Stimulated activated CD4-positive, alpha-beta T cell treated with anti-CD3 and anti-CD28 coated beads, TNF-alpha, amount 100 ng/mL, for 4 hours (primary cell): ENCODE measurements at places on chromosomes 3 and 15.

DNA sequence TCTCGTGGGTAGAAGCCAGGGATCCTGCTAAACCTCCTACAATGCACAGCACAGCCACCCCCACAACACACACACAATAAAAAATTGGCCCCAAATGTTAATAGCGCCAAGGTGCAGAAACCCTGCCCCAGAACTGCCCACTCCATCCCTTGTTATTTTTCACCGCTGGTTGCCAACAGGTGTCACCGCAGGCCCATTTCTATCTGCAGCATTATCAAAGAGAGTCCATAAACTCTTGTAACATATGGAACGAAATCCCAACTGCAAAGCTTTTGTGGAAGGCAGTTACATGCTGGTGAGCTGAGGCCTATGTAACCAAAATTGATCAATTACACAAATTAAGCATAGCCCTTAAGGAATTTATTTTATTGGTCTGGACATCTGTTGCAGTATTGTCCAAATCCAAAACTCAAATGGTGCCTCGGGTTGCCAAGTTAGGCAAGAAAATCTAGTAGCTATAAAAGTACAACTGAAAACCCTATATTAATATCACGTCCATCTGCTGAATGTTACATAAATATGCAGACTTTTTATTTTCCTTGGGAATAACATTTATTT, 66.2 kb downstream of the SAMMSON start:
- DNase-seq: no peak

DNA sequence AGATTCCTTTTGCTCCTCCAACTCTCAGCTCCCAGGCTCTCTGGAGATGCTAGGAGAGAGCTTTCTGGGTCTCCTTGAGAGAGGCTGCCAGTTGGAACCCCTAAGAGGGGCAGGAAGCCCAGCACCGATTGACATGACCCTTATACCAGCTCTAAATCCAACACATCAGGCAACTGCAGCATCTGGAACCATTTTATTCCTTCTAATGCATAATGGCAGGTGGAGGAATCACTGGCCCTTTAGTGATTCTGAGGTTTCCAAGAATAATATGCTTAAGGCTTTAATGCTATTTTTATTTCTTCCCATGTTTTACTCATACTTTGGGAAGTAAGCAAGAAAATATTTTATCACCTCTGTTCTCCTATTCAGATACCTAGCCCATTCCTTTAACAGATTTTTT, 60.3 kb upstream of the TEX264 start:
- DNase-seq: no peak

DNA sequence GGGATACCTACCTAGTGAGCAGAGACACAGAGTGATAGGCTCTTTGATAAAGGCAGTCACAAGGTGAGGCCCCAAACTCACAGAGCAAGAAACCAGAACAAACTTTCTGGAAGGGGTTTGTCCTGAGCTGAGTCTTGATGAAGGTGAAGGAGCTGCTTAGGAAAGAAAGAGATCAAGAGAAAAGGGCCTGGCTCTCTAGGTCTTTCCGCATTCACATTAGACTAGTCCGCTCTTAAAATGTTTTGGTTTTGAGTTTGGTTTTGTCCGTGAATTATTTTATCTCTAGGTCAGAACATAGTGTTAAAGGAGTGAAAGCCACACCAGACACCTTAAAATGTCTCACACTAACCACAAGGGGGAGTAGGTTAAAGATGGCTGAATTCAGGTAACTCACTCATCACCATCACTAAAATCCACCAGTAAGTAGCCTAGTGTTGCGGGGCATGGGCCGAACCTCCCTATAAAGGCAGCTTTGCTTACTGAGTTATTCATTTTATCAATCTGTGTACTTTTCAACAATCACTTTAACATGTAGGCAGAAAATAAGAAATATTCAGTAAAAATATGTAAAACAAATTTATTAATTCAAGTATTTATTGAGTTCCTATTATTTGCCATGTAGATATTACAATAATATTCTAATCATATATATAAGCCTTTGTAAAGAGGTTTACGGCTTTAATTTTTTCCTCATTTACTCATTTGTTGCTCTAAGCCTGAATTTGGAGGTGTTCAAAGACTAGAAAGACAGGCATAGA, 121.5 kb upstream of the TSC22D2 start:
- no peak for DNase-seq

DNA sequence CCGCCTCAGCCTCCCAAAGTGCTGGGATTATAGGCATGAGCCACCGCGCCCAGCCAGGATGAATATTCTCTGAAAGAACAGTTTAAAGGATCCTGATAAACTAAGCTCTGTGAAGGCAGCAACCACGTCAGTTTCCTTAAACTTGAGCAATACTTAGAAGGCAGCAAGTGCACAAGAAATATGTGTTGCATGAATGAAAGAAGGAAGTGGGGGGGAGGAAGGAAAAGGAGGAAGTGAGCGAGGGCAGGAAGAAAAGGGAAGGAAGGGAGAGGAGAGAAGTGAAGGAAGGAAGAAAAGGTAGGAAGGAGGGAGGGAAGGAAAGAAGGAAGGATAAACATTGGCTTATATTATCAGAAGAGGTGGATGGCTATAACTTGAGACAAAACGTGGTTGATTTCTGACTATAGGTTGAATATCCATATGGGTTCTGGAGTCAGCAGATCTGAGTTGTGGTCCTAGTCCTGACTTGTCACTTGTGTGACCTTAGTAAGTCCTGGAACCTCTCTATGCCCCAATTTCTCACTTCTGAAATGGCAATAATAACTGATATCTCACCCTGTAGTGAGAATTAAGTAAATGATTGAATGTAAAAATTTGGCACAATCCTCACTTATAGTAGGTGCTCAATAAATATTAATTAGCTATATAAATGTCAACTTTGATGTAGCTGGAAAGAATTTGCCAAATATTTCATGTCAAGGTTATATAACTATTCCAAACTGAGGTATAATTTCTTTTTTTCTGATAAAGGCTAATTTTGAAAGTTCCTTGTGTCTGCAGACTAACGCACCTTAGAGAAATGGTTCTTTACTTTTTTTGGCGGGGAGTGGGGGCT, 12.0 kb upstream of the SEMA4B start:
- no peak for DNase-seq

- DNase-seq: no peak
Measured at GRCh38 chr15:38226608-38227266, 25.9 kb upstream of the SPRED1 start.

DNA sequence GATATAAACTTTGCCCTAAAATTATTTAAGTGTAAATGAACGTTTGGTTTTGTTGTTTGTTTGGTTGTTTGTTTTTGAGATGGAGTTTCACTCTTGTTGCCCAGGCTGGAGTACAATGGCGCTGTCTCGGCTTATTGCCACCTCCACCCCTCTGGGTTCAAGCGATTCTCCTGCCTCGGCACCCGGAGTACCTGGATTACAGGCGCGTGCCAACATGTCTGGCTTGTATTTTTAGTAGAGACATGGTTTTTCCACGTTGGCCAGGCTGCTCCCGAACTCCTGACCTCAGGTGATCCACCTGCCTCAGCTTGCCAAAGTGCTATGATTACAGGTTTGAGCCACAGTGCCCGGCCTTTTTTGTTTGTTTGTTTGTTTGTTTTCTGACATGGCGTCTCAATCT, 87.9 kb upstream of the CHD2 start:
- DNase-seq: no peak

- peak; percentile 21 for DNase-seq
Measured at GRCh38 chr3:47266709-47267489, 15.7 kb downstream of the KIF9 start.

DNA sequence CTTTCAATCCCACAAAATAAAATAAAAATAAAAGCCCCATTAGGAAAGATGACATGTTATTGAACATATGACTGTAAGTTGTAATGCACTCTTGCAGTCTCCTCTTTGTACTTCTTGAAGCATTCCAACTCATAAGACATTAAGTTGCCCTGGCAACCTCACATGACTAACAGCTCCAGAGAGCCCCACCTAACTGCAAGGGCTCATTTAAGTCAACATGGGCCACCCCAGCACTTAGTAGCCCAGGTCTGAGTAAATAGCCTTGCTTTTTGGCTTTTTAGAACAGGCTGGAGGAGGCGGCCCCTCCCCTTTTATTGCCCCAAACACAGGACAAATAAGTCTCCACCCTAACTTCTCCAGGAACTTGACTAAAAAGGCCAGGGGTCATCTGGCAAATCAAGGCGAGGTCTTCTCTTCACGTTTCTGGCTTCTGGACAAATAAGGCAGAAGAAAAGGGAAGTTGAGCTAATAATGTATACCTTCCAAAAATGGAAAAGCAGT, 135.1 kb downstream of the TMCO5A start:
- no peak for DNase-seq

- DNase-seq: no peak
Measured at GRCh38 chr3:26964836-26965235, 342.3 kb downstream of the LRRC3B start.

- no peak for DNase-seq
Measured at GRCh38 chr3:99114565-99115291, 213.2 kb upstream of the DCBLD2 start.
